ENCODE measurements at places on chromosomes 3 and 15.
A peak's percentile ranks its signal among the peaks of the same experiment; 100 is the strongest.

DNA sequence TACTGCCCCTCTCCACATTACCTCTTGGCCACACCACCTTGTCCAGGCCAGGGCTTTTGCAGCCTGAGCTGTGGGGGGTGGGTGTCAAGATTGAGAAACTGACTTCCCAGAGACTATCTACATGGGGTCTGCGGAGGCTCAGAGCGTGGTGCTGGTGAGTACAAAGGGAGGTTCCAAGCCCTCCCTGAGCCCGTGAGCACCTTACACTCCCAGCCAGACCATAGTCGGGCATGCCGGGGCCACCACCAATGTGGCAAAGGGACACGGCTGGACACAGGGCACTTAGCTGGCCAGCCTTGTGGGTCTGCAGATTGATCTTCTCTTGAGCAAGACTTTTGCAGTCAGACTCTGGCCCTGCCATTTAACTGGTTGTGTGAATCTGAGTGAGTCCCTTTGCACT, 74.1 kb upstream of the GATA2 start:
- no peak for DNase-seq

DNA sequence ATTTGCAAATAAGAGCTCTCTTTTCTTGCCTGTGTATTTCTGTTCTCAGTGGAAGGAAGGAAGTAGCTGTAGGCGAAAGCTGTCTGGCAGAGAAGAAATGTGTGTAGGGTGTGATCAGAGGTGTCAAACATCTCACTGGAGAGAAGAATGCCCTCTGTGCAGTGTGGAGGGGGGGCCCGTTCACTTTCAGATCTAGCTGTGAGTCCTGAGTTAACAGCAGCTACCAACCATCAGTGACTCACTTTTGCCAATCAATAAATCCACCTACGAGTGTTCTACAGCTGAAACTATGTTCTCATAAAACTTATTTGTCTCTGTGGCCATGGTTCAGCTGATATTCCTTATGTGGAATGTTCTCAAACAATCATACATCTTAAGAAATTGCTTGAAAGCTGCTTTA, 103.7 kb downstream of the FRMD4B start:
- DNase-seq, result no peak

DNA sequence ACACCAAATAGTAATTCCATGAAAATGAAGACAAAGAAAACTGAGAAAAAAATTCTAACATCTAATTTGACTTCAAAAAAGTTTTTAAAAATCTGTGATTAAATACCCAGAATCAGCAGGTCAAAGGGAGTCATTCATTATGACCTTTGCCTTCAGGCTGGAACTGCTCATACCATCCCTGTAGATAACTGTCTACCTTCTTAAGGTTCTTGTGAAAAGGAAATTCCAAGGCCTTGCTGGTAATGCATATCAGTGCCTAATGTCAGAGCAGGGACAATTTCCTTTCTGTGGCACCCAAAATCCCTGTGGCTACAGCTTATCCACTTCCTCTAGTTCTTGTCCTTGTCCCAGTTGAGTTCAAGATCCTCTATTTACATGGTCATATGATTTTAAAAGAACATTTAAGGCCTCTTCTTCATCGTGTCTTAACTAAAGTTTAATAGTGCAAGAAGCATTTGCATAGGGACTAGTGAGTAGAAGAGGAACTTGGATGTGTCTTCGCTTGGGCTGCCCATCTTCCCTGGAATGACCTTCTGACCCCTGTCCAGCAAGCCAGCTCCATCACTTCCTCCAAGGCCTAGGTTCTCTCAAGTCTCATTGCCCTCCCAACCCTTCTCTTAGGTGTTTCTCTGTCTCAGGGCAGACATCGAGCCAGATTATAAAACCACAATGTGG, 8.7 kb upstream of the PLCL2 start:
- no peak for DNase-seq

DNA sequence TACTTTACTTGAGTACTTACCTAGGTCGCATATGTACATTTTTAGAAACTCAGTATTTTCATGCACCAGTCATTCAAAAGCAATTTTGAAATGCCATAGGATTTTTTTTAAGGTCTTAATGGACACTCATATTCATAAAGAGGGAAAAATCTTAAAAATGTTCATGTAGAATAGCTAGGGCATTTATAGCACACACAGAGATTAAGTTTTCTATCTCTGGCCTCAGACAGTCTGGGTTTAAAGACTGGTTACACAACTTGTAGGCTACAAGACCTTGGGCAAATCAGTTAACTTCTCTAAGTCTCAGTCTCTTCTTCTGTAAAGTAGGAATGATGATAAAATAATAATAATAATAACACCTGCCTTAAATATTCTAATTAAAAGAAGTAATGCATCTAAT, 48.5 kb upstream of the UBP1 start:
- no peak for DNase-seq

DNA sequence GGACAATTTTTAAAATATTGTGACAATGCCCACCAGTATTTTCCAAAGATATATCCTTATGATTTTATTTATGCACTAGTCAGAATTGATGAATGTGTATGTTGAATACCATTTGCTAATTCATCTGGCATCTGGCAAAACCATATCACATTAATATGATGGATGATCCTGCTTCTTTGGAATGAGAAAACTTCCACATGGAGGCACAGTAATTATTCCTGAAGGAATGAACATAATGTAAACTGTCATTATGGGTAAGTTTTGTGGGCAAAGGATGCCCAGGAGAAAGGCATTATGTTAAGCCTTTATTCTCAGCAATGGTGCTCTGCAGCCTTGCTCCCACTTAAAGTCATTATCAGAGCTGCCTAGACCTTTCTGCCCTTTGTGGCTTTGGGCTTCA, 113.0 kb upstream of the MME start:
- DNase-seq, result no peak

GRCh38 chr15:70056091-70056680, 41.5 kb downstream of the TLE3 start:
- DNase-seq, result no peak

DNA sequence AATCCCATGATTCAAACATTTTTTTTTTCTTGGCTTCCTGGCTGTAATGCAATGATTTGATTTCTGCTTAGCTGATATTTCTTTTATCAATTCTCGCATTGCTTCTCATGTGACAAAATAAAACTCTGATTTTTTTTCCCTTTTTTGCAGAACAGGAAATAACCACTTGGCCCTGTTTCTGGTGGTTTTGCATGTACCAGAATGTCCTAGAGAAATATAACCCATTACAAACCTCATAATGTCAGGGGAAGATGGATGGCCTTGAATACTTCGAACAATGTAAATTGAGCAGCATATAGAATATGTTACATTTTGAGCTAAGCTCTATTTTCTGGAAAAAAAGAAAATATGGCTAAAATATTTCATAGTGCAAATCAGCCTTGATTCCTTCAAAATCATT, 275.6 kb downstream of the RAP2B start:
- no peak for DNase-seq

DNA sequence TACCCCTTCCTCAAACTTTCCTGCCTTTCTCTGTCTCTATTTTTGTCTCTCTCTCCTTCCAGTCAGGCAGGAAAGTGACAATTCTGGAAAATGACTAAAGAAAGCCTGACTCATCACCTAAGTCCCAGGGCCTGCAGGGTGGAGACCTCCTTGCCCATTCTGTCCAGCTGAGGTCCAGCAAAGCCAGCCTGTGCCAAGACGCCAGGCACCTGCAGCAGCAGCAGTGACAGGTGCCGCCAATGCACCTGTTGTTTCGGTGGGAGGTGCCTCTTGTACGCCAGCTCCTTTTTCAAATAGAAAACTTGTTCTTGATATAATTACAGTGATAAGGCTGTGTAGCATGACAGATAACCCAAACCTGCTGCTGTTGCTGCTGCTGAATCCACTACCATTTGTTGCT, 501.3 kb downstream of the NTRK3 start:
- no peak for DNase-seq

DNA sequence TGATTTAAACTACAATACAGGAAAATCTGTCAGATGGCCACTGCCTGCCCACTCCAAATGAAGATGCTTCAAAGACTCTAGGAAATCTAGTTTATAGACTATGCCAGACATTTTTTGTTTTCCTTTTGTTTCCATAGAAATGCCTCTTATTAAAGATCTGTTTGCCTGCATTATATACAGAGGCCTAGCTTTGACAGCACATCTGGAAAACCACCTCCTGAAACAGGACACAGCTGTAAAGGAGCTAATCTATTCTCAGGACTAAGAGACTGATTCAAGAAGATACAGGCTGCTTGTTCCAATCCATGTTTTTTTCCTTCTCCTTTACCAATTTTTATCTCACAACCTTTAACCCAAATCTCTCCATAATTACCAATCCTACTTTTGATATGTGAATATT, 75.3 kb upstream of the STRIT1 start:
- DNase-seq, result no peak

DNA sequence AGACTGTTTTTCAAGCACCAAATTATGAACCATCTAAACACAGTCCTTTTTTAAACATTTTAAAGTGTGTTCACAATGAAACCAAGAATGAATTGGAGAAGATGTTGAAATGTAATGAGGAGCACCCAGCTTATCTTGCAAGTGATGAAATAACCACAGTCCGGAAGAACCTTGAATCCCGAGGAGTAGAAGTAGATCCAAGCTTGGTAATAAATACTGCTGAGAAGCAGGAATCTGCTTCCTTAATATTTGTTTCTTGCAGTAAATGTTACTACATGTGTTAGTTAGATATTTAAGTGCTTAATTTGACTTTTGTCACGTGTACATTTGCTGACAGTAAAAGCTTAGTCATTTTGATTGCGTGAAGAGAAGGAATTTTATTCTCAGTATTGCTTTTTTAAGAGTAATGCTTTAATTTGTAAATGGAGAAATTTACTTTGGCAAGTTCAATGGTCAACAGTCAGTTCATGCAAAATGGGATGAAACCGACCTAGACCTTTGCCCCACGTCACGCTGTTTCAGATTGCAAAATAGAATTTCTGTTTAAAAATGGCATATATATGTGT, 69.8 kb downstream of the OPA1 start:
- DNase-seq, result no peak

GRCh38 chr15:35698966-35699575, 153.1 kb upstream of the DPH6 start:
- DNase-seq, result no peak

GRCh38 chr15:101675796-101676582, 23.8 kb upstream of the TM2D3 start:
- no peak for DNase-seq

GRCh38 chr15:58543664-58544335, 112.0 kb downstream of the LIPC start:
- no peak for DNase-seq

DNA sequence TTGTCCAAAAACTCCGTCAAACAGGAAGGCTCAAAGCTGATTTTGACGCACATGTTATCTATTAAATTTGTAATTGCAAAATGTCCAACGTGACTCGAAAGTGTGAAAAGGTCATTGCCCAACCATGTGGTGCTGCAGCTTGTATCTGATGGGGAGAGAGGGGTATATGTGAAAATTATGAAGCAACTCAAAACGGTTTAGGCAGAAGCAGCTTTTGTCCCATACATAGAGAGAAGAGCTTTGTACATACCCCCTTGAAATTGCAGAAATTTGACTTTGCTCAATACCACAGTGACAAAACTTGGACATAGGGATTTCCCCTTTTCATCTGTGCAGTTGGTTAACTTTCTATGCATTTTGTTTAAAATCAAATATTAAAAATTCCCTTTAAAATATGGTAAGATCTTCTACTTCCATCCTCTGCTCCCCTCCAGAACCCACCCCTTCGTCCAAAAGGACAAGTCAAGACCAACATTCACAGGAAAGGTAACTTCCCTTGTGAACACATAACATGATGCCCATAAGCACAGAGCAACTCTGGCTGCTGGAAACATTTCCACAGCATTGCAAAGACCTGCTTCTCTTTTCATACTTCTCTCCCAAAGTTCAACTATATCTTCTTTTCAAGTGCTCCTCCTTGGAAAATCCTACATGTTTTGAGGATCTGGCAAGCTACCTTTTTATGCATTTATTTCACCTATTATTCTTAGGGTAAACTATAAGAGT, 253.7 kb upstream of the THBS1 start:
- DNase-seq, result no peak

- DNase-seq, result no peak
Observed at GRCh38 chr3:106206146-106206545, 337.3 kb upstream of the CBLB start.

DNA sequence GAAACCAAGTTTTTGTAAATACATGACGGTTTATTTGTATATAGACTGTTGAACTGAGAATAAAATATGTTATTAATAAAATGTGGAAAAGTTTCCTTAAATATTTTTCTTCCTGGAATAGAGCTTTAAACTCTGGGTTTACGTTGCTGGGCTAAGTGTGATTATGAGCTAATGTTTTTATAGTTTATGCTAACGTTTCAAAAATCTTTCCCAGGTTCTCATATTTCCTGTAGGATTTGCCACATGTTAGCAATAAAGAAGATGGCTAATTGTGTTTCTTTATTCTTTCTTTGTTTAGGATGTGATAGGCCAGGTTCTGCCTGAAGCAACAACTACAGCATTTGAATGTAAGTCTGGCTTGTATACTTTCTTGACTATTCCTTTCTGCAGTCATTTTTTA, 7.2 kb downstream of the MAP2K5 start:
- DNase-seq, result no peak

- no peak for DNase-seq
Observed at GRCh38 chr15:101049282-101049681, 130.1 kb downstream of the LRRK1 start.

DNA sequence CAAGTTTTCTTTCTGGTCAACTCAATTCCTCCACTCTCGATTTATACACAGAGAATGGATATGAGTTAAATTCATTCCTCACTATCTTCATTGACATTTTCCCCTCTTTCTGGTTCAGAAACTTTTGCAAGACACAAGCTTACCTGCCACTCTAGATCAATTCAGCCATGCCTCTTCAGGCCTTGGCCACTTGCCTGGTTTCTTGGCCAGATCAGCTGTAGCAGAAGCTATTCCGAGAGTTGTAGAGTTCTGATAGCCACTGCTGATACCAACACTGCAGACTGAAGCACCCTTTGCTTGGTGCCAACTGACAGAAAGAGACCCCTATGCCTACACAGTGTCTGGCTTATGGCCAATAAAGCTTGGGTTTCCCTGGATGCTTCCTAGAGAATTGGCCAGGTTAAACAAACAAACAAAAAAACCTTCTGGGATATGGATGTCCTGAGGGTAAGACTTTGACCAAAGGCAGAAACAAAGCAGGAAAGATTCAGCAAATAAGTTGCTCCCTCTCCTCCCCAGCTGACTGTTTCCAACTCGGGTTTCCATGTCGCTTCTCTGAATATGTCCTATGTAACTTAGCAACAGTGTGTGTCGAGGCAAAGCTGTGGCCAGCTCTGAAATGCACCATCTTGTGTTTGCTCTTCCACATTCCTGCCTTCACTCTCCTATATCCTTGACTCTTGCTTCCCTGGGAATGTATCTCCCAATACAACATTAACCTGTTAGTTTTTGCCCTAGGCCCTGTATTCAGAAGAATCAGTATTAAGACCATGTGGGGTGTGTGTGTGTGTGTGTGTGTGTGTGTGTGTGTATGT, 521.6 kb downstream of the EPHA3 start:
- DNase-seq, result no peak

GRCh38 chr15:73678498-73678897, 5.7 kb upstream of the CD276 start:
- no peak for DNase-seq

GRCh38 chr15:28994831-28995596, 109.2 kb downstream of the APBA2 start:
- peak; percentile 41 for DNase-seq

GRCh38 chr15:47460795-47461573, 256.3 kb upstream of the SEMA6D start:
- no peak for DNase-seq

- no peak for DNase-seq
Observed at GRCh38 chr3:192685801-192686200, 41.5 kb downstream of the FGF12 start.
